ENCODE measurements at places on chromosomes 11 and 22. TPM values are rescaled to one million over a fixed set of nuclear protein-coding genes. Genes with fewer than 3 reads are reported as not detected.

DNA sequence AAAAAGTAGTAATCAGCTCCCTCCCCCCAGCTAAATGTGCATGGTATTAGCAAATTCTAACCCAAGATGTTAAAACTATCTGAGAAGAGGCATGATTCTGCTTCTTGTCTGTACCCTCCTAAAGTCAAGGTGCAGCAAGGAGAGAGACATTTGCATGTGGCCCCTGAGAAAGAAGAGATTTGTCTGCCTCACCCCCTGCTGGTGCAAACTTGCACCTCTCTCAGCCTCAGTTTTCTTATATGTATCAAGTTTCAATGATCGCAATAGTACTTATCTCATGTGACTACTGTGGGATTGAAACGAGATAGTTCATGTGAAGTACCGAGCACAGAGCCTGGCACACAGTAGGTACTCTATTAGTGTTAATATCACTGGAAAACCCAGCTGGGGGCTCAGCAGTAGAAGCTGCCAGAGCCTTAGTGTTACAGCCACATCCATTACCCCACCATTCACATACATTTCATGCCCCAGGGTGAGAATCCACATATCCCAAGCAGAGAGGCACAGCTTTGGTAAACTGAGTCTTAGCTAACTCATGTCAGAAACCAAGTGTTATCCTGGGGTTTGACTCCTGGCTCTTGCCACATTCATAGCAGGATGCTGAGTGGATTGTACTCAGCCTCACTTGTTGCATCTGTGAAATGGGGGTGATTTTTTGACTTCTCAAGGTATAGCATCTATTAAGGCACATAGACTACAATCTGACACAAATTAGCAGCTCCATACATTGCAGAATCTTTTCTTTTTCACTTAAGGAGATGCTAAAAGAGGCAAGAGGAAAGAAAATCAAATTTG lies 24.9 kb downstream of the CD44 start:
- no peak for DNase-seq

The MUC2 gene
- not detected for total RNA-seq

GRCh38 chr11:89540826-89541225 lies 49.7 kb upstream of the NOX4 start:
- DNase-seq, result no peak

GRCh38 chr11:15670520-15671070 lies 555.9 kb downstream of the INSC start:
- DNase-seq, result no peak

DNA sequence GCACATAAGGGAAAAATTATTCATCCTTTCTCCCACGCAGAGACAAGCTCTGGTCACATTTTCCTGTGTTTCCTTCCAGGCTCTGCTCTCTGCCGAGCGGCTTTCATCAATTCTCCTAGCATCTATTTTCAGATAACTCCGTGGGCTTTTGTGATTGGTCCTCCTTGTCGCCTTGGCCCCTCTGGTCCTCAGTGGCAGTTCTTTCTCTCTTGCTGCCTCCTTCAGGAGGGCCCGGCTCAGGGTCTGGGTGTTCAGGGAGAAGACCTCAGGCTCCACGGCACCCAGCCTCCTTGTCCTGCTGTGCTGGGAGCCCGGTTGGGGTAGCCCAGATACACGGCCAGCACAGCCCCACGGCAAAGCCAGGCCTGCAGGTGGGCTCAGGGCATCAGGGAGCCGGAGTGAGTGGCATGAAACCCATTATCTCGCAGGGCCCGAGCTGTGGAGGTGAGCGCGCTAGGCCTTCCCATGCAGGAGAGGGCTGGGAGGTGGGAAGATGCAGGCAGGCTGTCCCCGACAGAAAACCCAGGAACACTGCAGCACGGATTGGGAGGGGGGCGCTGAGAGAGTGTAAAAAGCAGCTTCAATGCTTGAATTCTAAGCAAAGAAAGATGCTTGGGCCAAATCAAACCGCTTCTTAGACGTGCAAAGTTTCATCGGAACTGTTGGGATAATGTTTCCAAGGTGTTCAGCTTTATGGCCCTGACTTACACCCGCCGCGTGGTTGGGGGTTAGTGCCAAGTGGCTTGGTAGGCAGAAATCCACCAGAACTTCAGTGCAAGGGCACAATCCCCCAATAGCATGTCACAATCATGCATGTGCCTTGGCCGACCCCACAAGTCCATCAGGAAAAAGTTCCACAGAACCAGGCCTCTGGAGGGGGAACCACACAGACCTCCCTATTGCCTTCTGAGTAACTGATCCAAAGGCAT lies 81.9 kb upstream of the WNT7B start:
- no peak for DNase-seq

- no peak for DNase-seq
Measured at GRCh38 chr11:37264060-37264459, 666.0 kb upstream of the RAG2 start.

The PITPNB gene
- total RNA-seq, result 124 TPM

The OR8D1 gene
- not detected for total RNA-seq

The APLNR gene
- not detected for total RNA-seq

- no peak for DNase-seq
Measured at GRCh38 chr11:14541192-14541947, 21.2 kb upstream of the PSMA1 start.

DNA sequence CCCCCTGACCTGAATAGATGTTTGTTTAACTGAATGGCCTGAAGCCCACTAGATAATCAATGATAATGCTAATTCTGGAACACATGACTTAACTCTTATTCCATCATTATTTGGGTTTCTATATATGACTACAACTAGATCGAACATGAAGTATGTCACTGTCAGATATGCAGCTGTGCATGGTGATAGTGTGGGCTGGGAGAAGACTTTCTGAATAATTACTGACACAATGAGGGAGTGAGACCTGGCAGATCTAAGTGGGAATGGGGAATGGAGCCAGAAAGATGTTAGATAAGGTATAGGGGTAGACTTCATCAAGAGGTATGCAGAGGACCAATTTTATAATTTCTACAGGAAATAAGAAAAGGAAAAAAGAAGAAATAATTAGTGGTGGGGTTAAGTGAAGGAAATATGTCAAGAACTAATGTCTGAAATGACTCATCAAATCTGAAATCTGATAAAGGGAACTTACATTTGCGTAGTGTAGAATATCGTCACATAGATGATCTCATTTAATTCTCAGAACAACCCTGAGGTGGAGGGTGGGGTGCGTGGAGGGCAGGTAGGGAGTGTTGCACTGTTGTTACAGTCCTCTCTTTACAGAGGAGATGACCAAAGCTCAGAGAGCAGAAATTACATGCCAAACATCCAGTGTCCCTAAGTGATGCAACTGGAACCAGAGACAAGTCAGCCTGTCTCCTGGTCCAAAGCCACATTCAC lies 68.2 kb upstream of the EED start:
- peak; percentile 46 for DNase-seq

- DNase-seq, result peak; percentile 84
Measured at GRCh38 chr11:66868726-66869566, 12.1 kb downstream of the LRFN4 start.

- DNase-seq, result no peak
Measured at GRCh38 chr11:61718621-61719302, 33.7 kb upstream of the MYRF start.

DNA sequence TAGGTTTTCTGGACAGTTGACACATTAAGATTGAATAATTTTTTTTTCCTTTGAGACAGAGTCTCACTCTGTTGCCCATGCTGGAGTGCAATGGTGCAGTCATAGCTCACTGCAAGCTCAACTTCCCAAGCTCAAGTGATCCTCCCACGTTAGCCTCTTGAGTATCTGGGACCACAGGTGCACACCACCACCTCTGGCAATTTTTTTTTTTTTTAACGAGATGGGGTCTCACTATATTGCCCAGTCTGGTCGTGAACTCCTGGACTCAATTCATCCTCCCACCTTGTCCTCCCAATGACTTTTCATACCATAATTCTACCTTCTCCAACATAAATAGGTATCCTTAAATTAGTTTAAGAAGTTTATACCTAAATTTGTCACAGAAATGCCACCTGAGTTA lies 8.5 kb downstream of the EIF4ENIF1 start:
- no peak for DNase-seq

DNA sequence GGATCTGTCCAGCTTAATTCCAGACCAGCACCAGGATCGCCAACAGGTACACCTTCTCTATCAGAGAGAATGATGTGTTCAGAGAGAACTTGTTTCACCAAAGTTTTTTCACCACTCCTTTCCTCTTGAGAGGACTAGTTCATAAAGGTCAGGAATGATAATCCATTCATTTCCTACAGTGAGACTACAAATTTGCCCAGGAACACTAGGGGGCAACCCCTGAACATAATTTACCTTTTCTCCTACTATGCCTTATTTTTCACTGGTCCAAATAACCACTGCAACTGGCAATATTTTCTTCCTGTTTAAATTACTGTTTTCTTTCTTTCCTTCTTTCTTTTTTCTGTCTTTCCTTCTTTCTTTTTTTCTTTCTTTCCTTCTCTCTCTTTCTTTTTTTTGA lies 22.5 kb downstream of the CAVIN3 start:
- DNase-seq, result no peak

DNA sequence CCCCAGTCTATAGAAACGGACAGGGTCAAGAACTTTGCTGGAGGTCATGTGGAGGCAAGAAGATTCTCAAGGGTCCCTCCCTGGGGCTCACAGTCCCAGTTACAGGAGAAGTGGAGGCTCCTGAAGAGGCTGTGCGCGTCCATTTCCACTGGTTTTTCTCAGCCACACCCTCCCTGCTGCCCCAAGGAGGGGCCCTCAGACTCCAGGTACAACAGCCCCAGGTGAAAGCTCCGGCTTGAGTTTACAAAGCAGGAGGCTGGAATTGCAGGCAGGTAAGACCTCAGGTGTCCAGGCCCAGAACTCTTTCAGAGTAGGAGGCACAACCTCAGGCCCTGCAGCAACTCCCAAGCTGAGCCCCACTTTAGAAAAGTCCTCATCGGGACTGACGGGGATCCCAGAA lies 3.1 kb downstream of the SHANK2 start:
- DNase-seq, result no peak

- DNase-seq, result no peak
Measured at GRCh38 chr11:127249576-127249975, 249.0 kb upstream of the KIRREL3 start.

The P2RX6 gene
- total RNA-seq, result 0.43 TPM

DNA sequence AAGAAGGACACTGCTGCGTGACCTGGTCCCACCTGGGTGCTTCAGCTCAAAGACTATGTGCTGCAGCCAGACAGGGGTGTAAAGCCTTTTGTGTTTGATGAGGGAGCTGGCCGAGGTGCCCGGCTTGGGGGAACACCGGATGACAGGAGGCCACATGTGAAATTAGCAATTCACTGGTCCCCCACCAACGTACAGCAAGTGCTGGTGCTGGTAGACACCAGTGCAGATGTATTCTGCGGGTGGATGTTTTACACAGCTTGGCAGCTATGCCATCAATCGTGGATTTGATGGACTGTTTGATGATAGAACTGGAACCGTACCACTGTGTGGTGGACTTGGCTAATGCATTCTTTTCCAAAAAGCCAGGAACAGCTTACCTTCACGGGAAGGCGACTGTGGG lies 47.9 kb upstream of the LIPT2 start:
- DNase-seq, result no peak

The ALDH3B2 gene
- total RNA-seq, result not detected

GRCh38 chr22:26374391-26375026 lies 54.6 kb upstream of the ASPHD2 start:
- no peak for DNase-seq

The MTFP1 gene
- 114 TPM for total RNA-seq

- no peak for DNase-seq
Measured at GRCh38 chr11:45563171-45563570, 102.3 kb downstream of the CHST1 start.

DNA sequence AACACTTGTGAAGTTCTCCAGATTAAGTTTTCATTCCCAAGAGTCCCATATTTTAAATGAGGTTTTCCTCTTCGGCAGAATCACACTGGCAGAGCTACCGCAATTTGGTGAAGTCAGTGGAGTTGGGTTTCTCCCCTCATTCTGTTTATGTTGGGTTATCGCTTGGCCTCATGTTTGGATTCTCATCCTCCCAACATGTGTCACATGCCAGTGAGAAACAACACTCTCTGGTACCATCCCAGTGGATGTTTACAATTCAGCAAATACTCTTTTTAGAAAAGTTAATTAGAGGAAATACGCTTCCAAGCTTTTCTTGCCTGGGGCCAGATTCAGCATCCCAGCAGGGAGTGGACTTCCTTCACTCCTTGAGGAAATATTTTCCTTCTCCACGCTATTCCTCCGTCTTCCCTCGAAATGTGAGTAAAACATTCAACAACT lies 2.1 kb downstream of the PAMR1 start:
- DNase-seq, result no peak

DNA sequence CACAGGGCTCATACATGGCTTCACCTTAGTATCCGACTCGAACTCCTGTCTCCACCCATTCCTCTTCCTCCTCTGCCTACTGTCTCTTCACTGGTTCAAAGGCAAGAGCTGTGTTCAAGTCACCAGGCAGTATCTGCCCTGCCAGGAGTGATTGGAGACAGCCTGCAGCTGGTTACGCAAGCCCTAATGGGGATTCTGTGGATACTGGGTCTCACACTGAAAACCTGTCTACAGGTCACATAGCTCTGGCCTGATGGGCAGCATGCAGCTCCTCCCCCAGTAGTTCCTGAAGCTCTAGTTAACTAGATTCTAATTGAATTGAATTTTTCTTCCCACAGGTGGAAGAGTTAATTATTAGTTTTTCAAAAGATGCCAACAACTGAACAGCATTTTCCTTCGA lies 332.2 kb downstream of the TMEM135 start:
- DNase-seq, result no peak

GRCh38 chr11:13333456-13333957 lies 55.9 kb downstream of the BMAL1 start:
- DNase-seq, result no peak

- DNase-seq, result no peak
Measured at GRCh38 chr11:59767225-59767611, 12.0 kb downstream of the STX3 start.

The OOSP2 gene
- not detected for total RNA-seq

DNA sequence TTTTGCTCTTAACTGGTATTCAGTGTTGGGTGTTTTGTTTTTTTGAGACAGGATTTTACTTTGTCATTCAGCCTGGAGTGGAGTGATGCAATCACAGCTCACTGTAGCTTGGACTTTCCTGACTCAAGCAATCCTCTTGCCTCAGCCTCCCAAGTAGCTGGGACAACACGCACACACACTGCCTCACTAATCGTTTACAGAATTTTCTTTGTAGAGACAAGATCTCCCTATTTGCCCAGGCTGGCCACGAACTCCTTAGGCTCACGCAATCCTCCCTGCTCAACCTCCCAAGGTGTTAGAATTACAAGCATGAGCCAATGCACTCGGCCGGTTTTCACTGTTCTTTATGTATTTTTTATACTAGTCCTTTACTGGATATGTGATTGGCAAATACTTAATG lies 51.0 kb upstream of the IGLL5 start:
- DNase-seq, result no peak

The GATD1 gene
- 51.9 TPM for total RNA-seq

The PARVA gene
- total RNA-seq, result 0.04 TPM

The CRYBA4 gene
- not detected for total RNA-seq

The ASRGL1 gene
- 11.9 TPM for total RNA-seq
